Stimulated activated naive CD4-positive, alpha-beta T cell (primary cell): ENCODE measurements at places on chromosomes 11 and 22.

DNA sequence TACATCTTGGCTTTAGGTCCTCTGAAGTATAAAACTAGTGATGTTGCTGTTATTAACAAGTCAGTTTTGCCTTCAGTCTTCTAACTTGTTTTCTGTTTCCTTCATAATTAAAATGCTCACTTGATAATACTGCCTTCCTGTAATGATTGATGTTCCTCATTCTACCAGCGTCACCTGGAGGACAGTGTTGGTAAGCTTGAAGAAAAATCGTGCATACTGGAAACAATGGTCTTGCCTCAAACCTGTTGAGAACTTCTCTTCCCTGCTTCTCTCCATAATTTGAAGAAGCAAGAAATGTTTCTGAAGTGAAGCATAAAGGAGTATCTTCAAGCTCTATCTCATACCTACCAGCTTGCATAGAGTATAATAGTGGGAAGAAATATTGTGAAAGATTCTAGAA lies 3.0 kb downstream of the YWHAH start:
- peak; percentile 60 for DNase-seq

GRCh38 chr22:20641198-20641892 lies 132.6 kb upstream of the SERPIND1 start:
- DNase-seq, result no peak

DNA sequence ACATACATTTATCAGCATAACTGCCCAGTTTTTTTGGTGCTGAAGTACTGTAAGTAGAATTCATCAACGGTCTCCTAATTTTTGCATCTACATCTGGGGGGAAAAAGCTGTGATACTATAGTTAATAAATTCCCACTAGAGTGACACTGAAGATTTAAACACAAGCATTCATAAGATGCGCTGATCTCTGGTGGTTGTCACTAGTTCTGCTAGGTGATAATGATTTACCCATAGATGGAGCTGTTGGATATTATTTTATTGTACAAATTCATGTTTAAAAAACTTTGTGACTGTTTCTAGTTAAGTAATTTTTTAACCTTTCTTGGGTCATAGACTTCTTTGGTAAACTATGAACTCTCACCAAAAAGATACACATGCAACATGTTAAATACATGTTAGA lies 106.6 kb downstream of the EMSY start:
- DNase-seq, result no peak

DNA sequence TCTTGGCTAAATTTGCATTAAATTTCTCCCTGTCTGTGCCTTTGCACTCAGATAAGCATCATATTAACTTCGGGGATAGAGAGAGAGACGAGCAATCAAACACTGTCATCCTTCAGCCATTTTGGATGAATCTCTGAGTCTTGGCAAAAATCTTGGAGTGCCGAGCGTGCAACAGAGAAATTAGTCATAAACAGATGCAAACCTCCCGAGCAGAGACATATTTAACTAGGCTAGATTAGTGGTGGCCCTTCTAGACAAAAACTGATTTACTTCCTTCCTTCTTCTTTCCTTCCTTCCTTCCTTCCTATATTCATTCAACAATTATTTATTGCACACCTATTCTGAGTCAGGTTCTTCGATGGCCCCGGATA lies 114.4 kb upstream of the BLID start:
- no peak for DNase-seq

DNA sequence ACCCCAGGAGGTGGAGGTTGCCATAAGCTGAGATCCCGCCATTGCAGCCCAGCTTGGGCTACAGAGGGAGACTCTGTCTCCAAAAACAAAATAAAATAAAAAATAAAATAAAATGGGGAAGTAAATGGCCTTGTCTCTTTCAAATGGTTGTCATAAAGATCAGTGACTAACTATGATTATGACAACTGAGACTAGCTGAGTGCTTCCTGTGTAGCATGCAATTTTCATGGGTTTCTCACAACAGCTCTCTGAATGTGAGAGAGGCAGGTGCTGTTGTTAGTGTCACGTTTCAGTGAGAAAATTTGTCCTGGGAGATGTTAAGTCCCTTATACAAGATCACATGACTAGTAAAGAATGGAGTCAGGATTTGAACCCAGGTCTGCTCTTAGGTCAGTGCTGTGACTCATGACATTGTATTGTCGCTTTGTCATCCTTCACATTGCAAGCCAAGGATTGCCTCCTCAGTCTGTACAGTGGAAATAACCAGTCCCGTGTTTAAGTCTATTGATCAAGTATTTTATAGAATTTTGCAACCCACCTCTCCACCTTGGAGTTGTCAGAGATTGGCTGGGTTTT lies 163.3 kb upstream of the CCDC90B start:
- no peak for DNase-seq

DNA sequence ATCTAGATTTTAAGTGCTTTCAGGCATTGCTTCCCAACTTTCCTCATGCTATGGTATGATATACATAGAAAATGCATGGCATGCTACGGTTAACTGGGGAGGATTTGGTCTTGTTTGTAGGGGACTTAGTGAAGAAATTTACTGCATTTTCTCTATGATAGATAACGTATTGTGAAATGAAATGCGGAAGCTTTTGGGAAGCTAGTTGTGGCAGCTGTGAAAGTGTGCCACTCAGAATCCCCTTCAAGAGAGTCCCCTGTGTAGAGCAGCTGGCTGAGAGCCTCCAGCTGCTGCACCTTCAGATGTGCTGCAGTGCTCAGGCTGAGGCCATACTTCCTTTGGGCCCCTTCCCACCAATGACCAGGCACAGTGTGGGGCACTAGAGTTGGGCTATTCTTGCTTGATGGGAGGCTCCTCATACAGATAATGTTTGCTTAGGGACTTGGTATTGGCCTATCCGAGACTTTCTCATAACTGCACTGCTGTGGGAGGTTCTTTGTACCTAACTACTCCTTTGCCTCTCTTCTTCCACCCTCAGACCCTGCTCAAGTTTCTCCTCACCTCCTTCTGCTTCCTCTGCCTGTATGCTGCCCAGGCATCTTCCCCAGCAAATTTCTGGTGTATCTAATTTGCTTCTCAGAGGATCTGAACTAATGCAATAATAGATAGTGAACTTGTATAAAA lies 67.3 kb downstream of the HIPK3 start:
- no peak for DNase-seq

DNA sequence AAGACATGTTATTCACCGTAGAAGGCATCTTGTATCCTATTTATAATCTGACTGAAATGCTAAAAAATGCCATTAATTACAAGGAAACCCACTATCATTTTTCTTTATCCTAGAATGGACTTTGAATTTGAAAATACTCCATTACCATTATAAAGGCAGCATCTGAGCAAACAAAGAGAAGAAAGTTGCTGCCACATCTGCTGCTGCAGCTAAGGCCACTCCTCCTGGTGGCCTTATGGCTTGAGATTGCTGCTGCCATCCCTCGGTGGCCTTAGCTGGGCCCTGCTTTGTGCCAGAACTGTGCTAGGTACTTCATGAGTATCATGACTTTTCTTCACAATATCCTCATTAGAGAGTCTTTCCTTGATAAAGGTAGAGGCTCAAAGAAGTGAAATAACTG lies 1210.1 kb upstream of the TENM4 start:
- DNase-seq, result no peak

DNA sequence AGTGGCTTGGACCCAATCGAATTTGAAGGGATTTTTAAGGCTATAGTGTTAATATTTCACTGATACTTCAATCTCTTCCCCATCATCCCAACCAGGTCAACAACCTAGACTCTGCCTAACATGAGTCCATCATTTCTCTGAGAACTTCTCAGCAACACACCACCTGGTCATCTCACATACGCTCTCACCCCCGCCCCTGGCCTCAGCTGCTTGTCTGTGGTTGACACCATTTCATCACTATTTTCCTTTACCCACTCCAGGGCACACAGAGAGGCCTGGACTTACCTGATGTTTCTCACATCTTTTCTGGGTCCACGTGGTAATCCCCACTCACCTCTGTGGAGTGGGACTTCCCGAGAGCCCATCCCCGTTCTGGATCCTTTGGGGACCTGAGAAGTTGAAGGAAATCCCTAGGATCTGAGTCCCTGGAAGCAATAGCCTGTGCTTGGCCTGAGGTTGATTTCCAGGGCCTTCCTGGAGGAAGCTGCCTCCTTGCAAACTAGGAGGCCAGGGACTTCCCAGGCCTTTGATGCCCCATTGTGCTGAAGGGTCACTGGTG lies 3.2 kb downstream of the P2RX3 start:
- DNase-seq, result no peak

- DNase-seq, result no peak
These were observed 11.2 kb downstream of the DDX17 start for GRCh38 chr22:38494939-38495338.

GRCh38 chr11:15629690-15630321 lies 515.1 kb downstream of the INSC start:
- no peak for DNase-seq

DNA sequence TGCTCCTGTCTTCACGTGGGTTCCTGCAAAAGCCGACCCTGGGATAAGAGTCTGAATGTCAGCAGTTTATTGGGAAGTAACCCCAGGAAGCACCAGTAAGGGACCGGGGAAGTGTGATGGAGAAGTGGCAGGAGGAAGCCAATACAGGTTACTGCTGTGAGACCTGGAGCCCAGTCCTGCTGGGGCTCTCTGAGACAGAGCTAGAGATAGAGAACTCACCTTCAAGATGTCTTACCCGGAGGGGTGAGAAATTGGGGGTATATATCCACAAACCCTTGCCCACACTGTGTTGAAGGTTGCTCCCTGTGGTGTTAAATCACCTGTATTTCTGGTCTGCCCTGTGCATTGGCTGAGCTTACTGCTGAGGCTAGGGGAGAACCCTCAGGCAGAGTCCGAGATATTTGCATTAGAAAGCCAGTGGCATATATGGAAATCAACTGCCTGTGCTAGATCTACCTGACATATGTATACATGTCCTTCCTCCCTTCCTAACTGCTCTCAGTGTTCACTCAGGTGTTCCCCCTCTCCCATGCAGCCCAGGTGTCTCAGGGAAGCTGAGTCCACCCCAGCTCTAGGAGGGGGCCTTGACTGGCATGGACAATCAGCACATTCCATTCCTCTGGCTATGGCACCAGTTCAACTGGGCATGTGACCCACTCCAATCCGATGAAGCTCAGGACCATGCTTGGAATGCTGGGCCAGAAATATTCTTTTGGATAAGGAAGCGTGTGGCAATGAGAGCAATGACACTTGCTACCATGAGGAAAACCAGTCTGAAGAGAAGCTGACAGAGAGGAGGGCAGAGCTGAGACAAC lies 6.8 kb upstream of the MICAL2 start:
- DNase-seq, result no peak

GRCh38 chr11:129317571-129317970 lies 58.1 kb upstream of the BARX2 start:
- DNase-seq, result no peak

- DNase-seq, result no peak
These were observed 25.4 kb downstream of the INSC start for GRCh38 chr11:15139958-15140659.

- no peak for DNase-seq
These were observed 147.5 kb downstream of the ELP4 start for GRCh38 chr11:31657091-31657490.

GRCh38 chr22:24140357-24140756 lies 40.9 kb upstream of the SUSD2 start:
- DNase-seq, result no peak

DNA sequence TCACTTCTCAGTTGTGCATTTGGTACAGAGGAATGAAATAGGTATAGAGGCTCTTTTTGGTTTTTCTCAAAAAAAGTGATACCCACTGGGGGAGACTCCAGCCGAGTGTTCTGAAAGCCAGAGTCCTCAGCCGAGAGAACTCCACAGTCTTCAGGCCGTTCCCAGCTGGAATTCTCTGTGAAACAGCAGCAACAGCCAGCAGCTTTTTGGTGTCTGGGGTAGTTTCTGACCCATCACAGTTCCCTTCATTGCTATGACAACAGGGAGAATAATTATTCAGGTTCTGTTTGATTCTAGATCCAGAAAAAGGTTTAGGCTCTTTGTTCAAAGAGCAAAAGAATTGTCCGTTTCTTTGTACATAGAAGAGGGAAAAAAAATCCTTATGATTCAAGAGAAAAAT lies 84.6 kb downstream of the C22orf31 start:
- no peak for DNase-seq

DNA sequence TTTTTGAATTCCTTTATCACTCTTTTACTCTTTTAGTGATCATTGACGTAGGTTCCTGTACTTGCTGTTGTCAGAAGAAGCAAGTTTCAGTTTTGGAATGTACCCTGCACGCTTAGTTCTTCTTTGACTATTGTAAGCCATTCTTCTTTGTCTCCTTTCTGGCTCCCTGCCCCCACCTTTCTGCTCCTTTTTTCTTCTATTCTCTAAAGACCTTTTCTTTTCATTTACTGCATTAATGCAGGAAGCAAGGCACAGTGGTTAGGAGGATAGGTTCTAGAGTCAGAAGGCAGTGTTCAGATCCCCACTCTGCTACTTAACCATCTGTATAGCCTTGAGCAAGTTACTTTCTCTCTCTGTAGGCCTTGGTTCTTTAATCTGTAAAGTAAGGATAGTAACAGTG lies 33.7 kb upstream of the RAG2 start:
- no peak for DNase-seq

GRCh38 chr11:416051-416756 lies 1.4 kb upstream of the SIGIRR start:
- DNase-seq, result no peak

DNA sequence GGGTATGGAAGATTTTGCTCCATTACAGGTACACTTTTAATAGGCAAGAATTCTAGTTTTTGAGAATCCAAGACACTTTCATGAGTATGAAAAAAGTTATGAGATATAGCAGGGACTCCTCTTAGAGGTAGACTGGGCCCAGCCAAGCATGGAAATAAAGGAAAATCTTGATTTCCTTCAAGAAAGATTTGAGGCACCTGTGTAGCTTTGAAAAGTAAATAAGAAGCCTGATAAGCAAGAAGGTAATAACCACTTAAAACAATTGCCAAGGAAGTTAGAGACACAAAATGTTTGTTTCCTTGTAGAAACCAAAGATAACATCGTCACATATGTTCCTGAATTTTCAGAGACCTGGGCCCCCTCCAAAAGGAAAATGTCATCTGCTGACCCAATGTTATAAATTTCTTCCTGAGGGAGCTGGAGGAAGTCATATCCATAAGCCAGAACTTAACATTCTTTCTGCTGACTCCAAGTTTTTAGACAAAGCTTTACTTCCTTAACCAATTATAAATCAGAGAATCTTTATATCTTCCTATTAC lies 314.5 kb upstream of the ANO3 start:
- DNase-seq, result no peak

GRCh38 chr11:119586181-119586580 lies 142.8 kb downstream of the NECTIN1 start:
- DNase-seq, result no peak
